Natural killer cell (primary cell): ENCODE measurements at places on chromosomes 1 and 21.

DNA sequence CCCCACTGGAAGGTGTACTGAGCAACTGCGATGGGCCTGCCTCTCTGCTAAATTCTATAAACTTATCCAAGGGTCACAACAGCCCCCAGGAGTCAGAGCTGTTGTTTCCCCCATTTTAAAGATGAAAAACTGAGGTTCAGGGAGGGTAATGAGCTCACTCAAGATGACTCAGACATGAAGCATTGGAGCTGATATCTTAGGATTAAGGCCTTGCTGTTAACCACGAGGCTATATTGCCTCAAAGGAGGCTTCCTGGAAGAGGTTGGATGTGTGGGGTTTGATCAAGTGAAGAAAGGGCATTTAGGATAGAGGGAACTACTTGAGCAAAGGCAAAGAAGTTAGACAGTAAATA, 6.7 kb downstream of the LDLRAP1 start:
- H3K4me1 ChIP-seq = peaks cover 59% of the 10 kb centered on the region
- no peak for DNase-seq
- peak overlapping the region; percentile 55 for H3K27ac ChIP-seq
- no peak overlapping the region for H3K4me3 ChIP-seq
- H3K36me3 ChIP-seq = peaks cover 4% of the 10 kb centered on the region

- no peaks in the 10 kb centered on the region for H3K4me1 ChIP-seq
- no peak overlapping the region for H3K4me3 ChIP-seq
- H3K27me3 ChIP-seq = no peaks in the 10 kb centered on the region
- H3K36me3 ChIP-seq = no peaks in the 10 kb centered on the region
Observed at GRCh38 chr1:109725510-109725909, 13.5 kb downstream of the GSTM5 start.

- no peak overlapping the region for H3K4me3 ChIP-seq
- H3K27me3 ChIP-seq = no peaks in the 10 kb centered on the region
- DNase-seq = no peak
- H3K27ac ChIP-seq = no peak overlapping the region
Observed at GRCh38 chr1:94342416-94342815, 75.8 kb upstream of the ABCD3 start.

- H3K4me1 ChIP-seq = no peaks in the 10 kb centered on the region
- no peaks in the 10 kb centered on the region for H3K27me3 ChIP-seq
Observed at GRCh38 chr1:168920456-168921094, 185.9 kb upstream of the ATP1B1 start.

DNA sequence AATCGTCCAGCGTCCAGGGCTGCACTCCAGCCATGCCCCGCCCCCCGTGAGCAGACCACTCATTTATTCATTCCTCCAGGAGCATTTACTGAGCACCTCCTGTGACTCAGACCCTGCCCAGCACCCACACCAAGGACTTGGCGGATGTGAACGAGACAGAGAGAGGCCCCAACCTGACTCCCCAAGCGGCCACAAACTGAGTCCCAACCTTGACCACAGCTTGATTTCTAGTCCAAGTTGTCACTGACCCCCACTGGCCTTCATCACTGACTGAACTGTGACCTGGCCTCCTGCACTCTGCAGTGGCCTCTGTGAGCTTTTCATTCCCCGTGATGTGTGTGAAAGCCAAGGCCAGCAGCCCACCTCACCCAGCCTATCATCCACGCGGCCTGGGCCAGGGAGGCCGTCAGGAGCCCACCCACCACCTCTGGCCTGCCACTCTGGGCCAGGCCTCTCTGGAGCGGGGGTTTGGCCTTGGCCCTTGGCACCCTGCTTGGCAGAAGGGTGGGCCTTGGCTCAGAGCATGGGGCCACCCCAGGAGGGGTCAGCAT, 19.3 kb upstream of the RUNX3 start:
- H3K4me3 ChIP-seq = no peak overlapping the region
- H3K27me3 ChIP-seq = no peaks in the 10 kb centered on the region
- H3K27ac ChIP-seq = no peak overlapping the region
- H3K4me1 ChIP-seq = peaks cover 55% of the 10 kb centered on the region
- no peaks in the 10 kb centered on the region for H3K36me3 ChIP-seq
- no peak for DNase-seq

DNA sequence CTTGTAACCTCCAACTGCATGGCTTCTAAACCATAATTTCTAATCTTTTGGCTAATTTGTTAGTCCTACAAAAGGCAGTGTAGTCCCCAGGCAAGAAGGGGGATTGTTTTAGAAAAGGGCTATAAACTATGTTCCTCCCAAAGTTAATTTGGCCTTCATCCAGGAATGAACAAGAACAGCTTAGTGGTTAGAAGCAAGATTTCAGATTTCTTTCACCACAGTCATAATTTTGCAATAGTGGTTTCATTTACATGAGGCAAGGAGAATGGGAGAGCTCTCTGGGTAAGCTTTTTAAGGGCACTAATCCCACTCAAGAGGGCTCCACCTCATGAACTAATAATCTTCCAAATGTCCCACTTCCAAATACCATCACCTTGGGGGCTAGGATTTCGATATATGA, 1353.9 kb downstream of the NCAM2 start:
- H3K36me3 ChIP-seq = no peaks in the 10 kb centered on the region
- DNase-seq = no peak
- H3K27ac ChIP-seq = no peak overlapping the region
- H3K4me3 ChIP-seq = no peak overlapping the region
- no peaks in the 10 kb centered on the region for H3K27me3 ChIP-seq
- no peaks in the 10 kb centered on the region for H3K4me1 ChIP-seq

GRCh38 chr1:230286166-230286889, 139.8 kb downstream of the PGBD5 start:
- H3K27me3 ChIP-seq = no peaks in the 10 kb centered on the region
- DNase-seq = no peak

DNA sequence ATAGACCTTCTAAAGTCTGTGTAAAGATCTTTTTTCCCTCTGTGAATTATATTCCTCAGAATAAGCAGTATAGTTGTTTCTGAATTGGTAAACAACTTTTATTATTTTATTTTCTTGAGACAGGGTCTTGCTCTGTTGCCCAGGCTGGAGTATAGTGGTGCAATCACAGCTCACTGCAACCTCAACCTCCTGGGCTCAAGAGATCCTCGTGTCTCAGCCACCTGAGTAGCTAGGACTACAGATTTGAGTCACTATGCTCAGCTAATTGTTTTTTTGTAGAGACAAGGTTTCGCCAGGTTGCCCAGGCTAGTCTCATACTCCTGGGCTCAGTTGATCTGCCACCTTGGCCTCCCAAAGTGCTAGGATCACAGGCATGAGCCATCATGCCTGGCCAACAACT, 26.6 kb upstream of the HMGN1 start:
- H3K36me3 ChIP-seq = no peaks in the 10 kb centered on the region
- peaks cover 6% of the 10 kb centered on the region for H3K4me1 ChIP-seq
- no peak for DNase-seq
- H3K27ac ChIP-seq = no peak overlapping the region

DNA sequence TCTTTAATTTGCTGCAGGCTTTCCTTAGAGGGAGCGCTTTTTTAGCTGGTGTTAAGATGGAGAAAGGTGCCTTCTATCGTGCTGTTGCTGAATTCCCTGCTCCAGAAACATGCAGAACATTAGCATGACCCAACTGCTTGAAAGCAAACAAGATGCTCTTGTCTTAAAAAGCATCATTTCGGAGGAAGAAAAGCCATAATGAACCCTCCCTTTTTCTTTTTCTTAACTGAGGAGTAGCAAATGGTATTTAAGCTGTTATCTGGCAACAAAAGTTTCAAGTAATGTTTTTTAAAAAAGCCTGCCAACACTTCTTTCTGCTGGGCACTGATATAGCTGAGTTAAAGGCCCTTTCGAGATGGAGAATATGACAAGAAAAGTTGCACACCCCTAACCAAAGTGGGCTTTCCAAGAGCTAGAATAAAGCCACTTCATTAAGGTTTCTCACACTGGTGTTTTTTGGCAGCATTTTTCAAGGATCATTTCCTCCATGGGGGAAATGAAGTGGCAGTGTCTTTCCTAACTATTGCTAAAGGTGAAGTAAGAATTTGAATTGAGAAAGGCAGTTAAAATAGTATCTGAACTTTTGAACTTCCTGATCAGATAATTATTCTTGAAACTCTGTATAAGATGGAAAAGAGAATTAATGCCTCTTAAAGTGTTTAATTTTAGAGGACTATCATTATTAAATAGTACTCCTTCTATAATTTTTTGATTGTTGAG, 38.8 kb downstream of the ST6GALNAC5 start:
- H3K4me1 ChIP-seq = no peaks in the 10 kb centered on the region
- H3K27me3 ChIP-seq = no peaks in the 10 kb centered on the region
- H3K27ac ChIP-seq = no peak overlapping the region

DNA sequence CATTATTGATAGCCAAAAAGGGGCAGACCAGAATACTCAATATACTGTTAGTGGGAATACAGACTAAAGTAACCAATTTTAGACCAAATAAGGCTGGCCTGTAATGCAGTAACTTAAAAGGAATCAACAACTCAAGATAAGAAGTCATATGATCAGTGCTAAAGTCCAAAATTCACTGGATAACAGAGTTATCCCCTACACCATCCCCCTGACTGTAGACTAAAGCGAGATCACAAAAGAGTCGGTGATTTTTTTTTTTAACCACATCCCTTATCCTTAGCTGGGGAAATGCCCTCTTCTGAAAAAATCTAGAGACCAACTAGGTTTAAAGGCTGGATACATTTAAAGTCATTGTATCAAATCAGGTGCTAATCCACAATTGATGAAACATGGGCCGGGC, 7.7 kb downstream of the UBR4 start:
- peaks cover 3% of the 10 kb centered on the region for H3K4me1 ChIP-seq
- H3K4me3 ChIP-seq = no peak overlapping the region
- peak; percentile 38 for DNase-seq
- H3K27ac ChIP-seq = no peak overlapping the region

- H3K27me3 ChIP-seq = no peaks in the 10 kb centered on the region
- H3K4me1 ChIP-seq = peaks cover 23% of the 10 kb centered on the region
- peaks cover 30% of the 10 kb centered on the region for H3K36me3 ChIP-seq
- no peak overlapping the region for H3K4me3 ChIP-seq
Observed at GRCh38 chr1:225915538-225915991, 8.5 kb downstream of the PYCR2 start.

DNA sequence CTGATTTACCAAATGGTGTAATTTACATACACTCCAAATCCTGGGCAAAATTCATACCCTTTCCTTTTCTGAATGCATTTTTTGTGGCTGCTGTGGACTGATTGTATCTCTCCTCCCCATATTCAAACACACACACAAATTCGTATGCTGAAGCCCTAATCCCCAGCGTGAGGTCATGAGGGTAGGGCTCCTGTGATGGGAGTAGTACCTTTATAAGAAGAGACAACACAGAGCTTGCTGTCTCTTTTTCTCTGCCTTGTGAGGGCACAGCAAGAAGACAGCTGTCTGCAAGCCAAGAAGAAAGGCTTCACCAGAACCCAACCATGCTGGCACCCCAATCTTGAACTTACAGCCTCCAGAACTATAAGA, 24.4 kb downstream of the DUSP10 start:
- no peak overlapping the region for H3K27ac ChIP-seq
- H3K4me3 ChIP-seq = no peak overlapping the region
- H3K4me1 ChIP-seq = peaks cover 50% of the 10 kb centered on the region
- H3K36me3 ChIP-seq = no peaks in the 10 kb centered on the region
- DNase-seq = no peak
- no peaks in the 10 kb centered on the region for H3K27me3 ChIP-seq

- no peaks in the 10 kb centered on the region for H3K4me1 ChIP-seq
- no peak for DNase-seq
- H3K4me3 ChIP-seq = no peak overlapping the region
- no peaks in the 10 kb centered on the region for H3K27me3 ChIP-seq
- H3K36me3 ChIP-seq = peaks cover 51% of the 10 kb centered on the region
Observed at GRCh38 chr21:37155186-37155585, 82.1 kb downstream of the TTC3 start.

DNA sequence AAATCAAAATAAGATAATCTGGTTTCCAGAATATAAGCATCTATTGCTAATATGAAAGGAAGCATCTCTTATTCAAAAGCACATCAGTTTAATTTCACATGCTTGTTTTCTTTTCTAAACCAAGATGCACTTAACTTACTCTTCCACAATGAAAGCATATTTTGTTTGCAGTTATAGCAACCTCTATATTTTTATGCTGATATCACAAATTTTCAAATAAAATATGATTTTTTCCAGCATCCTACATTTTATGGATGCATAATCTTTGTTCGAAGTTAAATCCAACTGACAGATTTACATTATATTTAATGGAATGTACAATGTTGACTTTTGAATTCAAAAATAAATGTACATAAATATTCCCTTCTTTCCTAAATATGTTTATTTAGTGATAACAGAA, 978.3 kb upstream of the B3GALT2 start:
- H3K4me3 ChIP-seq = no peak overlapping the region
- no peaks in the 10 kb centered on the region for H3K27me3 ChIP-seq
- no peak overlapping the region for H3K27ac ChIP-seq
- H3K4me1 ChIP-seq = no peaks in the 10 kb centered on the region

DNA sequence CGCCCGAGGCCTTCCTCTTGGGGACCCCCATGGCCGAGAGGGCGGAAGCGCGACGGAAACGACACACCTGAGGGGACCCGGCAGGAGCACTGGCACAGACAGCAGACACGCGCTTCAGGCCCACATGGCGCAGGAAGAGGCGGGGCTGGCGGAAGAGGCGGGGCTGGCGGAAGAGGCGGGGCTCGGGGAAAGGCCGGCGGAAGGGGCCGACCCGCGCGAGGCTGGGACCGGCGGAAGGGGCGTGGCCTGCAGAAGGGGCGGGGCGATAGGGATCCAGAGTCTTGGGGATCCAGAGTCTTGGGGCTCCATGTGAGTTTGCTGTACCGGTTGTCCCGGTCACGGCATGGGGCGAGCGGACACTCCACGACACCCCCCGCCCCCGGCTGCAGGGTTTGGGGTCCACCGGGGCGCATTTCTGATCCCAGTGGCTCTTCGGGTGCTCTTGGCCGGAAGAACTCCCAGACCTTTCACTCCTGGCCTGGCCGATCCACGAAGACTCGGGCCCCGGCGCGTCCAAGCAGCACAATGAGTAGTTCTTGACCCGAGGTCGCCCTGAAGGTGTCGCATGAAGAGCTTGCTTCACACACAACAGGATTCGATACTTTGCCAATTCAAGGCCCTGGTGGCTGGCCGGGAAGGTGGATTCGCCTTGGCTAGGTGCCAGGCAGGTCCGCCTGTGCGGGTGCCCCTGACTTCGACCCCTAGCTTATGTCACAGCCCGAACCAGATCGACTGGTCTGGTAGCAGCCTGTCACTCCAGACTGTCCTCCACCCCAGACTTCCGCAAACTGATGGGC, at the start of gene URB1:
TSS of gene URB1 (minus strand) at position 133 of the 797 bp plus-strand sequence. CDS start at position 31, 102 bp downstream.
- H3K27me3 ChIP-seq = no peaks in the 10 kb centered on the region
- H3K4me3 ChIP-seq = peak within 1 kb of the TSS; percentile 88
- peak; percentile 97 for DNase-seq
- peaks cover 17% of the 10 kb centered on the region for H3K4me1 ChIP-seq

DNA sequence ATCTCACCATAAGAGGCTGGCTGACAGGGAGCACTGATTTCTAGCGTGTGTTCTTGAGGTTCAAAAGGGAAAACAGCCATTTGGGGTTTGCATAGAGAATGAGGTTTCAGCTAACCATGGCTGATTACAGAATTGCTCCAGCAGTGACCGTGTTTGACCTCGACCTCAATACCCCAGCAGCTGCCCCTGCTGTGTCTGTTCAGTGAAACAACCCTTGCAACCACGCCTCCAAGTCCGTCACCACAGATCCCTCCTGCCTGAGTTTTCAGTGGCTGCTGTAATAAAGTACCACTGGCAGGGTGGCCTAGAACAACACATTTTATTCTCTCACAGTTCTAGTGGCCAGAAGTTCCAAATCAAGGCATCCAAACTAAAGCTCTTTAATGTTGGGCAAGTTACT, 147.7 kb downstream of the HUNK start:
- no peak overlapping the region for H3K4me3 ChIP-seq
- H3K27me3 ChIP-seq = no peaks in the 10 kb centered on the region
- no peaks in the 10 kb centered on the region for H3K36me3 ChIP-seq
- no peaks in the 10 kb centered on the region for H3K4me1 ChIP-seq
- H3K27ac ChIP-seq = no peak overlapping the region
